CD8-positive, alpha-beta memory T cell (primary cell): ENCODE measurements at places on chromosomes 5 and 9. TPM values are rescaled to one million over a fixed set of nuclear protein-coding genes. Genes with fewer than 3 reads are reported as not detected.

DNA sequence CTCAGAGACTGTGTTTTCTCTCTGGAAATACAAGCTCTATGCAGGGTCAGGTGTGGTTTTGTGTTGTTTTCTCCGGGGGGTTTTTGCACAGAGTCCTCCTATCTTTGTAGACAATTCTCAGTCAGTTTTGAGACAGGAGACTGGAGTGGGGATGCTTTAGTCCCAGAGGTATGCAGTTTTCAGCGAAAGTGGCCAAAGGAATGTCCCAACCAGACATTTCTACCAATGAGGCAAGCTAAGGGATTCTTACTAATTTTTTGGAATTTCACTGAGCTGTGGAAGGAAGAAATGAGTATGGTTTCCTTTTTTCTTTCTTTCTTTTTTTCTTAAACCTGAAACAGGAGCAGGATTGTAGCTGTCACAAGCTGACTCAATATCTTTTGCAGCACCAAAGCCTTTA is 35.3 kb upstream of the PLPP1 start:
- H3K4me3 ChIP-seq, result no peak overlapping the region
- DNase-seq, result no peak
- H3K27me3 ChIP-seq, result peaks cover 4% of the 10 kb centered on the region
- no peak overlapping the region for H3K27ac ChIP-seq

- no peaks in the 10 kb centered on the region for H3K27me3 ChIP-seq
- DNase-seq, result no peak
- H3K4me1 ChIP-seq, result no peaks in the 10 kb centered on the region
- no peak overlapping the region for H3K4me3 ChIP-seq
Observed at GRCh38 chr9:19992556-19992955, 203.7 kb upstream of the SLC24A2 start.

DNA sequence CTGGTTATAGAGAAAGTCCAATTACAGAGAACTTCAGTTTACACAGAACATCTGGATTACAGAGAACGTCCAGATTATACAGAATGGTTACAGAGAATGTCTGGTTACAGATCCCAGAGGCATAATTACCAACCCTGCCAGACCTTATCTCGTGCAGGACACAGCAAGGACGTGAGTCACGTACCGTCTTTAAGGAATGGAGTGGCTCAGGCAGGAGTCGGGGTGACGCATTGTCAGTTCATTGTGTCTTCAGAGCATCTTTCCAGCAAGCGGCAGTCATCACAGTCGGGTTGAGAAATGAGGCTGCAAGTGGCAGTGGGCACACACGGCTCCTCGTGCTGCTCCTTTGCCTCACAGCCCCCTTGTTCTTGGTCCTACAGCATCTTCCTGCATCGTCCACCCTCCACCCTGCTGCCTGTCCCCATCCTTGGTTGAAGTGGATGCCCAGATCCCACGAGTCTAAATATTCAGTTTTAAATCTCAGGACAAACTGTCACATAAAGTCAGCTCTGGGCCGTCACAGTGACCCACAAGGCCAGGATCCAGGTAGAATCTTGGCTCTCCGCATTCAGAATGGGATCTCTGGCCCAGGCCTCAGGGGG is 30.0 kb upstream of the SLC6A19 start:
- H3K4me1 ChIP-seq, result peaks cover 4% of the 10 kb centered on the region
- no peaks in the 10 kb centered on the region for H3K36me3 ChIP-seq
- DNase-seq, result no peak
- H3K27ac ChIP-seq, result no peak overlapping the region
- H3K27me3 ChIP-seq, result no peaks in the 10 kb centered on the region
- no peak overlapping the region for H3K4me3 ChIP-seq

GRCh38 chr9:34179213-34180136 is 632 bp downstream of the UBAP1 start:
- H3K4me3 ChIP-seq, result peak overlapping the region; percentile 82
- peak overlapping the region; percentile 97 for H3K27ac ChIP-seq
- peaks cover 13% of the 10 kb centered on the region for H3K4me1 ChIP-seq

- H3K4me1 ChIP-seq, result no peaks in the 10 kb centered on the region
- H3K36me3 ChIP-seq, result no peaks in the 10 kb centered on the region
- DNase-seq, result no peak
- no peaks in the 10 kb centered on the region for H3K27me3 ChIP-seq
Observed at GRCh38 chr9:16003785-16004184, 450.9 kb downstream of the CCDC171 start.

DNA sequence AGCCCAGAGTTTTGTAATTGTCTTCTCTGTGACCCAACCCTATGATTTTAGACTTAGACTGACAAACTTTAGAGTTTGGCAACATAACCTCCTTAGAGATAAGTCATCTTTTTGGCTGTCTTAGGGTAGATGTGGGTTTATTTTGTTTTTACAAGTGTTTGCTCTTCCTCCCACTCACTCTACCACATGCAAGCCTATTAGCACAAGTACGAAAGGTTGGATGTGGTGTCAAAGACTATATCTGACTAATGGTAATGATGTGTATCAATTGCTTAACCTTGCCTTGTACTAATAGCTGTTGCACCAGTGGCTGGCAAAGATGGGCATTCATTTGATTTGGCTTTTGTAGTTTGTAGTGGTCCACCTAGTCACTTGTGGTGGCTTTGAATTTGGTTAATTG is 46.5 kb downstream of the SLC25A46 start:
- H3K4me3 ChIP-seq, result no peak overlapping the region
- no peak overlapping the region for H3K27ac ChIP-seq
- no peaks in the 10 kb centered on the region for H3K27me3 ChIP-seq
- no peaks in the 10 kb centered on the region for H3K36me3 ChIP-seq
- no peak for DNase-seq

The CEL gene
- total RNA-seq, result 1.2 TPM

The C1QTNF3 gene
- 1.4 TPM for total RNA-seq

The SLC34A1 gene
- not detected for total RNA-seq

The C9orf50 gene
- total RNA-seq, result not detected

The CTSV gene
- total RNA-seq, result 0.53 TPM

The MRPL41 gene
- total RNA-seq, result 68.2 TPM

The NR4A3 gene
- 37.7 TPM for total RNA-seq

The LCN2 gene
- total RNA-seq, result not detected

The LCP2 gene
- 224 TPM for total RNA-seq

The ANKRD31 gene
- 0.64 TPM for total RNA-seq
